ENCODE measurements at places on chromosomes 2 and 18. TPM values are rescaled to one million over a fixed set of nuclear protein-coding genes. Genes with fewer than 3 reads are reported as not detected.

GPR148 gene
- total RNA-seq, result not detected

ASB18 gene
- total RNA-seq, result under 0.01 TPM

SPATA3 gene
- not detected for total RNA-seq

TXNDC2 gene
- total RNA-seq, result not detected

CAPN14 gene
- 0.05 TPM for total RNA-seq

UGT1A8 gene
- total RNA-seq, result not detected

HYCC2 gene
- 13.6 TPM for total RNA-seq

MAP2 gene
- 6.0 TPM for total RNA-seq

MROH2A gene
- total RNA-seq, result not detected

MAP3K19 gene
- not detected for total RNA-seq

RBM43 gene
- total RNA-seq, result 2.0 TPM

NCOA1 gene
- 13.1 TPM for total RNA-seq

NYAP2 gene
- not detected for total RNA-seq

COL3A1 gene
- 10.9 TPM for total RNA-seq

ADCYAP1 gene
- total RNA-seq, result not detected

SLC5A7 gene
- not detected for total RNA-seq

Measured in dermis blood vessel endothelial cell (primary cell).